Activated CD8-positive, alpha-beta memory T cell treated with anti-CD3 and anti-CD28 coated beads, Interleukin-2, amount 10 ng/mL, durations not matched to agents 7 days and 5 days (primary cell): ENCODE measurements at places on chromosomes 5 and 9.

DNA sequence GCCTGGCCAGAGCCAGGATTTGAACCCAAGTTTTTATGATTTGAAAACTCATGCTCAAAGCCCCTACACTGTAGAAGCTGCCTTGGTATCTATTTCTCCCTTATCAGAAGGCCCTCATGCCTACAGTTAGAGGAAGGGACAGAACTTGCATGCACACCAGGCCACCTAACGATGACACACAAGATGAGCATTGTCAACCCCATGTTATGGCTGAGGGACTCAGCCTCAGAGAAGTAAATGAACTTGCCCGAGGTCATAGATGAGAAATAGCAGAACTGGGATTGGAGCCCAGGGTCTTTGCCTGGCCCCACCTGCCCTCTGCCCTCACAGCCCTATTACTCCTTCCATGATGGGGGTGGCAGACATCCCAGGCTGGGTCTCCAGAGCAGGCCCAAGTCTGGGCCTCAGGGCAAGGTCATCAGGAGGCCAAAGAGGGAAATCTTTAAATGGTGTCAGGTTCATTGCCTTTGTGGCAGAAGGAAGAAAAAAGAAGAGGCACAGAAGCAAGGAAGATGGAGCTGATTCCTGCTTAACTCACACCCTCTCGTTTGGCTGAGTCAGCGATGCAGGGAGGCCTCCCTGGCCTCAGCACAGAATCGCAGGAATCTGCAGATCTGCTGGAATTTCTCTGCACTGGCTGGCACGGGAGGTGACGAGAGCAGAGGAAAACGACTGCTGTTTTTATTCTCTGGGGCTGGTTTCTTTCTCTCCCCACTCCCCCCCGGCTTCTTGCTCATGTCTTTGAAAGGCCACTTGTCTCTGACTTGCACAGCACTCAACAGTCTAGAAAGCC lies 20.6 kb upstream of the CRB2 start:
- no peak for DNase-seq

DNA sequence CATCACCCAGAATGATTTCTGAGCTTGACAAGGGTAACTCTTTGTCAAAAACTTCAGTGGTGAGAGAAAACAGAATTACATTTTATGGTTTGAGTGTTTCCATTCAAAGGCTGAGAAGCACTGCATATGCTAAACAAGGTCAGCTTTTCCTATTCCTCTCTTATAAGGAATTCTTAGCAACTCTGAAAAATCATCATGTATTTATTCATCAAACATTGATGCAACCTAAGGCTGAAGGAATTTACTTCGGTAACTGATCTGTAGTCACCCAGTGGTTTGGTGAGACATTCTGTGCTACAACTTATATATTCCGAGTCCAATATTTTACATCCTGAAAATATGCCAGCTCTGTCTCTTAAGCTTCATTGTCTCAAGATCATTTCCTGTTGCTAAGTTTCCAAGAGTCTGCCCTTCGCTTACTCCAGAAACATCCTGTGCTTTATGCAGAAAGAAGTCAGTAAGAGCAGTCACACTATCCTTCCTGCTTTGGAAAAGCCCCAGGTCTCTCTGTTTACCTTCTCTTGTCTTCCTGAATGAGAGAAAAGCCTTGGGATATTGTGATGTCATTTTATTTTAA lies 176.6 kb upstream of the TBCA start:
- DNase-seq = no peak

- no peak for DNase-seq
Measured at GRCh38 chr5:177594071-177594470, 2.1 kb downstream of the TMED9 start.

DNA sequence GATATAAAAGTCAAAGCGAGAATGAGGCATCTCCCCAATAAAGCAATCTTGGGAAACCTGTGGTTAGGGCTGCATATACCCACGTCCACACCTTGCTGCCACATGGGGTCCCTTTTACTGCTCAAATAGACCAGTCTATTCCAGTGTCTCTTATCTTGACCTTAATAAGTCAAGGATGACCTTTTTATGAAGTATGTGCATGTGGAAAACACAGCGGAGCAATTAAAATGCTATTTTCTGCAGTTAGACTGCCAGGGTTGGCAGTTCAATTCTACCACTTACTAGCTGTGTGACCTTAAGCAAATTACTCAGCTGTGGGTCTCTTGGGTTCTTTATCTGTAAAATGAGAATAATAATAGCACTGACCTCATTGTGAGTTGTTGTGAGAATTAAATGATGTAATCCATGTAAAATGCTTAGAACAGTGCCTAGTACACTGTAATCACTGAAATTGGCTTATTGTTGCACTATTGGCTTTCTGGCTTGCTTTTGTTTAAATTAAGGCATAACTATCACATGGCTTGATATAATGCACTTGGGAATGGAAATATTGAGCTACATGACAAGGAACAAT lies 67.8 kb upstream of the HSPB3 start:
- no peak for DNase-seq

- no peak for DNase-seq
Measured at GRCh38 chr5:143931986-143932385, 120.0 kb downstream of the HMHB1 start.

DNA sequence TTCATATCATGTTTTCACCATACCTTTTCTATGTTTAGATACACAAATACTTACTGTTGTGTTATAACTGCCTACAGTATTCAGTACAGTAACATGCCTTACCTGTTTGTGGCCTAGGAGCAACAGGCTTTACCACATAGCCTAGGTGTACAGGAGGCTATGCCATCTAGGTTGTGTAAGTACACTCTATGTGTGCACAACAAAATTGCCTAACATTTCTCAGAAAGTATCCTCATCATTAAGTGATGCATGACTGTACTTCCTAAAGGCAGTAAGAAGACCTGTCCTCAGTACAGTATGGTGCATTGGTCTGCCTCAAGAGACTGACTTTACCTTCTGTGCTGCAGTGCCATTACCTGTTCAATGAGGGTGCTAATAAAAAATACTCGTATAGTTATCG lies 7.9 kb downstream of the TXN start:
- DNase-seq = no peak

GRCh38 chr5:159412284-159413046 lies 82.2 kb upstream of the IL12B start:
- DNase-seq = peak; percentile 91

DNA sequence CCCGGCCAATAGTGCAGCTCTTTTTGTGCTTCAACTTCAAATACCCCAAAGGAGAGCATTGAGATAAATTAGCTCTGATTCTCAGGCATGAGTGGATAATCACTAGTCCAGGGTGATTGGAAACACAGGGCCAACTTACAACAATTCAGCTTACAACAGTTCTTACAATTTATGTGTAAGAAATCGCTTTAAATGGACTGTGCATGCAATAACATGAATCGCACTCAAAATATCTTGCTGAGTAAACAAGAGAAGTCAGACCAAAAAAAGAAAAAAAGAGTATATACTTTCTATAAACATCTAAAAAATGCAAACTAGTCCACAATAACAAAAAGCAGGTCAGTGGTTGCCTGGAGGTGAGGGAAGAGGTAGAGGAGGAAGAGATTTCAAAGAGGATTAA lies 150.6 kb upstream of the EDIL3 start:
- no peak for DNase-seq

GRCh38 chr9:92895812-92896436 lies 18.1 kb upstream of the ZNF484 start:
- DNase-seq = no peak

GRCh38 chr5:63687854-63688516 lies 274.3 kb downstream of the HTR1A start:
- no peak for DNase-seq

- no peak for DNase-seq
Measured at GRCh38 chr5:56566374-56567249, 248.7 kb upstream of the MAP3K1 start.
